Fibroblast of skin of right quadriceps (primary cell): ENCODE measurements at places on chromosomes 7 and 10.
A peak's percentile ranks its signal among the peaks of the same experiment; 100 is the strongest.

- no peak for DNase-seq
These were observed 48.8 kb upstream of the RASGEF1A start for GRCh38 chr10:43315535-43316207.

GRCh38 chr7:25009257-25009656, 29.3 kb upstream of the OSBPL3 start:
- DNase-seq, result peak; percentile 90

DNA sequence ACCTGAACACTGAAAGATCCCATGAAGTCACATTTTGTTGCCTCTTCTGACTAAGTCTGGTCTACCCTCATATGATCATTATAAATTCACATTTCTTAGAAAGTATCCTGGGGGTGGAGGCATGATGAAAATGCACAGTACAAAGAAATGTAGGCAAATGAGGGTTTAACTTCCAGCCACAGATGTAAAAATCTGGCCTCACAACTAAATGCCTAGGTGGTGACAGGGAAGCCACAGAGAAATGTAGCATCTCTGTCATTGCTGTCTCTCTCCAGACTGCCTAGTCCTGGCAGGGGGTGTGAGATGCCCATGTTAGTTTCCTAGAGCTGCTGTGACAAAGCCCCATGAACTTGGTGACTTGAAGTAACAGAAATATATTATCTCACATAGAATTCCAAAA, 395.9 kb downstream of the SORCS3 start:
- DNase-seq, result no peak

DNA sequence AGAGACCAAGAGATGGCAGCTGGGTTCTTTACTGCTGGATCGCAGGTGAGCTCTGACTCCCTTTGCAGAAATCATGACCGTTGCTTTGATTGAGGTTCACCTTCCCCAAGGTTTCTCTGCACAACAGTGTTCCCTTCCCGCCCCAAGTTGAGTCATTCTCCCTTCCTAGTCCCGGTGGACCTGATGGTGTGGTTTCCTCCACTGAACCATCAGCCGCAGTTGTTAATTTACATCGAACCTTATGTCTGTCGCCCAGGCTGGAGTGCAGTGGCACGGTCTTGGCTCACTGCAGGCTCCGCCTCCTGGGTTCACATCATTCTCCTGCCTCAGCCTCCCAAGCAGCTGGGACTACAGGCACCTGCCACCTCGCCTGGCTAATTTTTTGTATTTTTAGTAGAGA, 5.8 kb downstream of the ZSCAN25 start:
- DNase-seq, result no peak

DNA sequence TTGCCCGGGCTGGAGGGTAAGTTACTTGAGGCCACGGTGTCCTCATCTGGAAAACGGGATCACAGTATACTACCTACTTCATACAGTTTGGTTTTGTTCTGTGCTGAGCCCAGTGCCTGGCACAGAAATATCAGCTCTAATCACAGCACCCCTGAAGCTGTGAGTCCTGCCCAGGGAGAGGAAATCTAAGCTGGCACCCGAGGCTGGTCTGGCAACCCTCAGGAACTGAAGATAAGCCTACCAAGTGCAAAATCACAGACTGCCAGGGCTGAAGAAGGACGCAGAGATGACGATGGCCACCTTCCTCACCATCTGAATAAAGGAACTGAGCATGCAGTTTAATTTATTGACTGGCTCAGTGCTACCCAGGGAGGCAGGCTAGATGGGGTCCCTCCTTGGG, 7.7 kb upstream of the TMEM120A start:
- no peak for DNase-seq

- DNase-seq, result no peak
These were observed 43.0 kb upstream of the CDK1 start for GRCh38 chr10:60735244-60735643.

DNA sequence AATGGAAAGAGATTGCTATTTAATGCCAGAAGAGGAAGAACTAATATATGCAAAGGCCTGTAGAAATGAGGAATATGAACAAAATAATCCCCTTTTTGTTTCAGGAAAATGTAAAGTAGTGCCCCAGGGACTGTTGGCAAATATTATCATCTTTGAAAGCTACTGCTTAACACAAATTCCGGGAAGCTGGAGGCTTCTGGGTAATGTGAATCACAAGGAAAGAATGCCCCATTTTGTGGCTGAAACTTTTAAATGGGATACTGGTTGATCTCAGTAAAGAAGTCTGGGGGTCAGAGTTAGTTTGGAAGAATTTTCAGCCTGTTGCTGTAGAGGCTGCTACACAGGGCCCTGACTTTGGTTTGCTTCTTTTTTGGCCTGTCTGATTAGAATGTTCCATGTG, 141.0 kb downstream of the PTEN start:
- peak; percentile 63 for DNase-seq

DNA sequence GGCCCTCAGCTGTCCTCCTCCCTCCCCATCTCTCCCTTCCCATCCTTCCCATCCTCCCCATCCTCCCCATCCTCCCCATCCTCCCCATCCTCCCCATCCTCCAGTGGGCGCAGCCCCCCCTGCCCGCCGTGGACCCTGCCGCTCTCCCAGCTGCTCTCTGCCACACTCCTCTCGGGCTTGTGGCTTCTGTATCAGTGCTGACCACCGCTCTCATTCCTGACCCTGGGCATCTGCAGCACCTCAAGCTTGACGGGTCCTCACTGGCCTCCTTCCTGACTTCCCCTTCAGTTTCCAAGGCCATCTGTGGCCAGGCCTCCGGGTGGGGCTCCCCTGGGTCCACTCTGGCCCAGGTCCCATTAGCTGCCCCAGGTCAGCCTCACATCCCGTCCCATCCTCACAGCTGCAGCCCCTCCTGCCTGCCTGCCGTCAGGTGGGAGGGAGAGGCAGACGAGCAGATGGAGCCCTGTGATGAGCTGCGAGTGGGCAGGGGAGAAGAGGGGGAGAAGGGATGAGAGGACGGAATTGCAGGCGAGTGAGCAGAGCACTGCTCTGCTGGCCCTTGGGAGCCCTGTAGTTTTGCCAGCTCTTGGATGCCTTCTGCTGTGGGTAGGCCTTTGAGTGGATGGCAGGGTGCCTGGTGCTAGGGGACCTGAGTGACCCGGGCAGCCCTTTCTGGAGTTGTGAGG, 35.7 kb downstream of the LHPP start:
- no peak for DNase-seq

DNA sequence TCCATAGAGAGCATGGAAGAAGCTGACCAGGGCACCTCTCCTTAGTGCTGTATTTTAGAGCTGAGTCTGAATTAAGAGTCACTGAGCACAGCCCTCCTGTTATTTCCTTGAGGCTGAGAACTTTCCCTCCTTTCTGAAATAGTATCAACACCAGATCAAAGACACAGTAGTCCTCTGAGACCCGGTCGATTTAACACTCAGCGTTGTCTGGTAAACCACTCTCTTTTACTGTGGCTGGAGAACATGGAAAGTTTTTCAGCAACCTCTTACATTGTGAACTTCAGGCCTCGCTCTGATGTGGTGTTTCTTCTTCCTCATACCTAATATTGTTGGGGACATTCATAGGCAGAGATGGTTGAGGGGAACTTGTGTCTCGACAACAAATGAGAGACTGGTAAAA, 202.0 kb upstream of the MTPN start:
- no peak for DNase-seq

DNA sequence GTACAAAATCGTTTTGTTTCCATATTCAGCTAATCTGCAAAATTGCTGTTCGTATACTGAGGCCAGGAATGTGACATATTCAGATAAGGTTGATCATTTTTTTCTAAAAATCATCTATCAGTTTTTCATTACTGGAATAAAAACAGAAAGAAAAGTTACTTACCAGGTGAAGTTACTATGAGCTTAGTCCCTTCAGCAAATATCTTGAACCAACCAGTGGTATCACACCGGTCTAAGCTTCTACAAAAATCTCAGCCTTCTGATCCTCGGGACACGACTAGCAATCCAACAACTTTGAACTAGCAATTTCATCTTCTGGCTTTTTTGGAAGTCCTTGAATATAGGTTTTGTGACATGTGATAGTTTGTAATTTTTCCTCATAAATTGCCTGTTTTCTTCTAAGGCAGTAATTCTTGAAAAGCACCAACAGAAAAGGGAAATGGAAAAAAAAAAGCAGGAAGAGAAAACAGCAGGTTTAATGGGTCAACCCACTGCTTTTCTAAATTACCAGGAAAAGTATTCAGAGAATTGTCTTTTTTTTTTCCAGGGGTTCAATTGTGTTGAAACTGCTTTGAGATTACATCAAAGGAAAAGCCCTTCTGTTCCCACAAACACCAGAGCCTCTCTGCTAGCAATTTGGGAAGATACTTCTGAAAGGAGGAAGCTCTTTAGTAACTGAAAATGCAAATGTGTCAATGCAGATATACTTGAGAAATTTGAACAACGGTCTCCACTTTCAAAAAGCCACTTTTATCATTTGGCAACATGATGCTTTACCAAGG, 2.9 kb upstream of the TARP start:
- DNase-seq, result no peak

DNA sequence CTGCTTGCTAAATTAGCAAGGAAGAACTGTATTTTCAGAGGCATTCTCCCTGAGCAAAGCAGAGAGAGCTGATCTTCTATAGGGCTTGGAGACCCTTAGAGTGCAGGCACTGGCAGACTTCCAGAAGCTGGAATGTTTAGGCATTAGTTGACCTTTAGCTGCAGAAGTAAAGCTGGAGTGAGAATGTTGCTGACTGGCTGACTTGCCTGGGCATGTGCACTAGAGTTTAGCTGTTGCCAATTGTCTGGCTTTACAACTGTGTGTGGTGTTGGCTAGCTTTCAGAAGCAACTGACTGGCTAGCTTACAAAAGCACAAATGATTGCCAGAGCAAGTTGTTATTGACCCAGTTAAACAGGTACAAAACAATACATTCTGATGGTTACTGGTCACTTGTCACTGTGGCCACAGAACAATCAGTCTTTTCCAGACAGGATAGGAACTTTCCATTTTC, 25.1 kb downstream of the FAM13C start:
- DNase-seq, result peak; percentile 43

- peak; percentile 62 for DNase-seq
These were observed 121.6 kb upstream of the KLF6 start for GRCh38 chr10:3906511-3907111.

DNA sequence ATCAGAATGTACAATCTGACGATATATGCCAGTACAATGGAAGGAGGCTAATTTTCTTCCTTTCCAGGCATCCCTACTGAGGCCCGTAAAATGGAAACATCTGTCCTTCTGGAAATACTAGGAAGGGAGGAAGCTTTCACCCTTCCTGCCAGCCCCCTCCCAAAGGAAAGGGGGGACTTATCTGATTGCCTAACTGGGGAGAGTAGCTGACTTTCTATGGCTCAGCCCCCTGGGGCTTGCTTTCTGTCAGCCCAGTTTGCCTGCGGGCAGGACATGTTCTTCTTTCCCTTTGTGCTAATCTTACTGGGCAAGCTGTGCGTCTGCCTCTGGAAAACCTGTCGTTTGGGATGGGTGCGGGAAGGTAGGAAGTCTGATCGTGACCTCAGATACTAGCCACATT, 508.9 kb downstream of the SUGCT start:
- no peak for DNase-seq

DNA sequence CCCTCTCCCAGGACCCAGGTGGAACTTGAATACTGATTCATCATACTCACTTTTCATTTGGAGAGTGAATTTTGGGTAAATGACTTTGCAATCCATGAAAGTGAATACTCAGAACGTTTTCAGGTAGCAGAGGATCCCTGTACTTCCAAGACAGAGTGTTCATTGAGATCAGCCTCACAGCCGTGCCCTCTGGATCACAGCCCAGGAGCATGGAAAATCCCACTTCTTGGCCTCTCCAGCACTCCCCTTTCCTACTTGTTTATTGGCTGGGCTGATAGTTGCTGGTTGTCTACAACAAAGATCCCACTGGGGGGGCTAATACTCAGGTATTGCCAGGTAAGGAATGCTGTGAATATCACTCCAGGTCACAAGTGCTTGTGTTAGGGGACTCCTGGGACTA, 5.9 kb downstream of the GCK start:
- no peak for DNase-seq

GRCh38 chr10:110353244-110354119, 48.8 kb upstream of the SMNDC1 start:
- peak; percentile 89 for DNase-seq

DNA sequence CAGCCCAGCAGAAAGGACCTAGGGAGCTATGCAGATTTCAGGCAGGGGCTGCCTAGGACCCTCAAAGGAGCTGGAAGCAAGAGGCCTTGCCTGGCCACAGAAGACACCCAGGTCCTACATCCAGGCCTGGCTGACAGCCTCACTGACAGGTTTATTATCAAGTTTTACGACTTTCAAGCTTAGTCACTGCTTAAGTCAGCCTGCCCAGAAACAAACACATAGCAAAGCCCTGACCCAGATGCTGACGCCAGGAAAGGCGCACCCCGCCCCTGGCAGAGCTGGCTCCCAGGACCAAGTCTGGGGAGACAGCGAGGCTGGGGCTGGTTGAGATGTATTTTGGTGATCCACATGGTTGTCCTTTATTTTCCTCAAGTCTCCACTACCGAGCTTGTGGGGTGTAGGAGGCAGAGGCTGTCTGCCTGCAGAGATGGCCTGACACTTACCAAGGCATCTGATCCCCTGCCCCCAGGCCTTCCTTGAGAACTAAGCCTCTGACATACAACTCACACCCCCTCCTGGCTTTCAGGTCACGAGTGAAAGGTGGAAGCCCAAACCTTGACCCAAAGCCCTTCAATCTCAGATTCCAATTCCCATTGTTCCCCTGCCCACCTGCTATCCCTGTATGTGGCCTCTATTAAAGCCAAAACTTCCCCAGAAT, 80.7 kb upstream of the EMX2 start:
- peak; percentile 99 for DNase-seq

GRCh38 chr10:17375936-17376584, 78.3 kb downstream of the ST8SIA6 start:
- peak; percentile 4 for DNase-seq

- DNase-seq, result peak; percentile 54
These were observed 33.5 kb upstream of the DLD start for GRCh38 chr7:107857541-107857912.
